ENCODE measurements at places on chromosomes 3 and 15.

GRCh38 chr15:27949089-27949488 lies 150.0 kb downstream of the OCA2 start:
- DNase-seq = no peak

- no peak for DNase-seq
Observed at GRCh38 chr3:185728630-185729336, 96.1 kb downstream of the IGF2BP2 start.

- no peak for DNase-seq
Observed at GRCh38 chr3:71707595-71707994, 17.6 kb downstream of the EIF4E3 start.

GRCh38 chr15:55615445-55615844 lies 27.3 kb upstream of the PYGO1 start:
- DNase-seq = no peak

DNA sequence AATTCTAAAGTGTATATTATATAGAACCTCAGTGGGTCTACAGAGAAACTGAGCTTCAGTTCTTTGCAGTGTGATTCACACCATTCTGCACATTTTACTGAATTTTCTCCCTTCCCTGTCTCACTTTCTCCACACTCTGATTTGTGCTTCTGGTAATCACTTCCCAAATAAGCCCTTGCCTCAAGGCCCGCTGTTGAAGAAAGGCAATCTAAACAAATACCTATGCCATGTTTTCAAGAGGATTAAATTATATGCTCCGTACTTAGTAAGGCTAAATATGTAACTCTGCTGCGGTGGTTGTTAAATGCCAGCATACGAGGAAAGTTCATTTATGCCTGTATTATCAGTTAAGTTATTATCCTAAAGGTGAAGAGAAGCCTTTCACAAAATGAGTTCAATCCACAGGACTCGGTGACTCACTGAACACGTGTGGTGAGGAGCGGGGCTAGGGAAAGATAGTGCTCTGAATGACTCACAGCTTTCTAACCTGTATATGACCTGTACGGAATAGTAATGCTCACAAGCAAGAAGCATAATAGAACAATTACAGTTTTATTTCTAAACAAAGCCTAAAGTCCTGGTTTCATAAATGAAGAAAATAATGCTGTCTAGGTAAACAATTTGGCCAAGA lies 25.1 kb downstream of the CNTN6 start:
- no peak for DNase-seq

DNA sequence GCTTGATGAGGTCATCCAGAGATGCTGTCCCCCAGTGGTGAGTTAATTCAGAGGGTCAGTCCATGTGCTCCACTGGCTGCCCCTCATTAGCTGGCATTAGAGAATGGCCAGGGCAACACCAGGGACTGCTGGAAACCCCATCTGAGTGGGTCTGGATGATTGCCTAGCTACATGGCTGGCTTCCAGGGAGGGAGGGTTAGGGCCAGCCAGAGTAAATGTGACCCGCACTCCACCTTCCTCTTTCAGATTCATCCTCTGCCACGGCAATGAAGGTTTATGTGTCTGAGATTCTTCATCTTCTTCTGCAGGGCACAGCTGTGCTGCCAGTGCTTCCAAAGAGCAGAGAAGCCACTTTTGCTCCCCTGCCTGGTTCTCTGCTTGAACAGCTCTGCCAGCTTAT lies 391.9 kb downstream of the OCA2 start:
- DNase-seq = no peak

GRCh38 chr3:169432708-169433432 lies 230.6 kb downstream of the MECOM start:
- no peak for DNase-seq

DNA sequence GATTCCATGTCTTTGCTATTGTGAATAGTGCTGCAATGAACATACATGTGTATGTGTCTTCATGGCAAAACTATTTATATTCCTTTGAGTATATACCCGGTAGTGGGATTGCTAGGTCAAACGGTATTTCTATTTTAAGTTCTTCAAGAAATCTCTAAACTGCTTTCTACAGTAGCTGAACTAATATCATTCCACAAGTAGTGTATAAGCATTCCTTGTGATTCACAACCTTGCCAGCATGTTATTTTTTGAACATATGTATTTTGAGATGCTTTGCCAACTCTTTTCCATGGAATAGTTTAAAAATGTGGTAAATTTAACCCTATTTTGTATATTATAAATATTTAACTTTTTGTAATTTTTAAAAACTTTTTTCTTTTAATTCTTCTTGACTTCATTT lies 592.7 kb upstream of the NAALADL2 start:
- no peak for DNase-seq

GRCh38 chr3:47669026-47669749 lies 90.5 kb upstream of the CSPG5 start:
- DNase-seq = no peak

GRCh38 chr3:52204337-52205073 lies 6.5 kb downstream of the ALAS1 start:
- peak; percentile 88 for DNase-seq
